Uterus (tissue), 4 donors: ENCODE measurements at places on chromosomes 3 and 15.

DNA sequence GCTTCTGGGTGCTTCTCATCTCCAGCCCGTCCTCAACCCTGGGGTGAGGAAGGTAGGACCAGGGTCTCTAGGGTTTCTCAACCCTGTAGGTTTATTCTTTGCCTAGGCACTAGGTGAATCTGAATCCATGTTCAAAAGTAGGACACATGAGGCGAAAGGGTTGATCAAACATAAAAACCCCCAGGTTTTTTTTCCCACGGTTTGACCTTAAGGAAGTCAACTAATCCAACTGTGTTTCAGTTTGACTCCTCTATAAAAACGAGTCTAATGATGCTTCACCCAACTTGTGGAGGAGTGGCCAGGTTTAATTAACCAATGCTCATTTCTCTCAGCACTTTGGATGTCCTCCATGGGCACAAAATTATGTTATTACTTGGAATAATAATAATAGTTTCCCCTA is 335.9 kb upstream of the ICE2 start:
- H3K27me3 ChIP-seq: no peaks in the 10 kb centered on the region
- H3K27ac ChIP-seq: no peak overlapping the region
- H3K4me3 ChIP-seq: no peak overlapping the region

- H3K36me3 ChIP-seq: no peaks in the 10 kb centered on the region
- DNase-seq: no peak
- no peaks in the 10 kb centered on the region for H3K27me3 ChIP-seq
- H3K4me3 ChIP-seq: no peak overlapping the region
Measured at GRCh38 chr15:36601952-36602351, 22.5 kb downstream of the CDIN1 start.

- H3K4me1 ChIP-seq: no peaks in the 10 kb centered on the region
- H3K36me3 ChIP-seq: no peaks in the 10 kb centered on the region
- DNase-seq: no peak
- H3K4me3 ChIP-seq: no peak overlapping the region
- H3K27me3 ChIP-seq: no peaks in the 10 kb centered on the region
- H3K27ac ChIP-seq: no peak overlapping the region
Measured at GRCh38 chr15:58641660-58642059, 107.8 kb downstream of the ADAM10 start.

DNA sequence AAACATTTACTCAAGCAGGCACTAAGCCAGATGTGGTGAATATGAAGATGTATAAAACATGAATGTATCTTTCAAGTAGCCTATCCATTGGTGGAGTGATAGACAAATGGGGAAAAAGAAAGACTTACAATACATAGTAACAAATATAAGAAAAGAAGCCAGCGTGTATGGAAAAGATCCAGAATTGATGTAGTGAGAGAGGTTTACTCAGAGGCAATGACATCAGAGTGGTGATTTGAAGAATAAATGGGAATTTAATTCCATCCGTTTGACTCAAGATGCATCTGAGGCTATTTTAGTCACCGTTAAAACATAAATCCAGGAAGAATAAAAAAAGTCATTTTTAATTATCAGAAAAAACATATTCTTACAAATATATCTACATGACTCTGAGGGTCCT is 162.6 kb downstream of the IL1RAP start:
- H3K36me3 ChIP-seq: no peaks in the 10 kb centered on the region
- no peaks in the 10 kb centered on the region for H3K27me3 ChIP-seq
- no peak overlapping the region for H3K27ac ChIP-seq
- H3K4me1 ChIP-seq: no peaks in the 10 kb centered on the region
- H3K4me3 ChIP-seq: no peak overlapping the region
- no peak for DNase-seq

DNA sequence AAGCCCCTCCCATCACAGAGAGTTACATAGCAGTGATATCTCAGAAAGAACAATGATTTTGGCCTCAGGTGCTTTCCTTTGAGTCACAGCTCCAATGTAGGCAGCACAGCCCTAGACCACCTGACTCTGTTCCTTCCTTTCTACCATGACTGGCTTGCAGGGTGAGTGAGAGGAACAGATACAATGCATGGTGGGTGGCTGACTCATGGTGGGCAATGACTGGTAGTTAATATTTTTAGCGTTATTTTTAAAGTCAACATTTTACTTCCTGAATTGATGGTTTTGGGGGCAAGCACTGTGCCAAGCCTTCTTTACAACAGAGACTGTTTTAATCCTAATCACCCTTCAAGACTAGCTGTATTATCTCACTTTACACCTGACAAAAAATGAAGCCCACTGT is 32.8 kb upstream of the ST3GAL6 start:
- no peaks in the 10 kb centered on the region for H3K36me3 ChIP-seq
- no peak for DNase-seq
- no peak overlapping the region for H3K4me3 ChIP-seq

GRCh38 chr3:49900491-49901153 is 3.1 kb downstream of the MST1R start:
- H3K27ac ChIP-seq: no peak overlapping the region
- no peaks in the 10 kb centered on the region for H3K27me3 ChIP-seq
- no peak overlapping the region for H3K4me3 ChIP-seq
- H3K36me3 ChIP-seq: no peaks in the 10 kb centered on the region
- H3K4me1 ChIP-seq: no peaks in the 10 kb centered on the region
- no peak for DNase-seq

GRCh38 chr15:65184305-65184867 is 756 bp downstream of the CLPX start:
- H3K27me3 ChIP-seq: no peaks in the 10 kb centered on the region
- peak; percentile 53 for DNase-seq
- H3K27ac ChIP-seq: peak overlapping the region; percentile 95
- H3K4me1 ChIP-seq: no peaks in the 10 kb centered on the region
- H3K4me3 ChIP-seq: peak overlapping the region; percentile 80

DNA sequence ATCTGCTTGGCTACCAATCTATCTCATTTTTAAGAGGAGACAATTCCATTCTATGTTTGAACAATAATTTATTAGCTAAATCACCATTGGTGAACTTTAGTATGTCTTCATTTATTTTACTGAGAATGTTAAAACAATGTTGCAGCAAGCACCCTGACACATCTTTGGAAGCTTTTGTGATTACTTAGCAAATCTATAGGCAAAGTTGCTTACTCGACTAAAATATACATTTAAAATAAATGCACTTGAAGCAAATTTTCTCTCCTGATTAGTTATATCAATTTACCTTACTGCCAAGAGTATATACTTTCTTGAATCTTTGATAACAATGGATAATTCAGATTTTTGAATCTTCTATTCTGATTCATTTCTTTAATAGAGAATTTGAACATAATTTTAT is 29.8 kb upstream of the PLSCR1 start:
- no peak overlapping the region for H3K27ac ChIP-seq
- H3K27me3 ChIP-seq: no peaks in the 10 kb centered on the region
- no peaks in the 10 kb centered on the region for H3K36me3 ChIP-seq
- no peak overlapping the region for H3K4me3 ChIP-seq

GRCh38 chr3:169923189-169923588 is 11.8 kb downstream of the SAMD7 start:
- no peak overlapping the region for H3K27ac ChIP-seq
- no peaks in the 10 kb centered on the region for H3K27me3 ChIP-seq
- no peaks in the 10 kb centered on the region for H3K4me1 ChIP-seq
- H3K36me3 ChIP-seq: no peaks in the 10 kb centered on the region
- peak; percentile 19 for DNase-seq

DNA sequence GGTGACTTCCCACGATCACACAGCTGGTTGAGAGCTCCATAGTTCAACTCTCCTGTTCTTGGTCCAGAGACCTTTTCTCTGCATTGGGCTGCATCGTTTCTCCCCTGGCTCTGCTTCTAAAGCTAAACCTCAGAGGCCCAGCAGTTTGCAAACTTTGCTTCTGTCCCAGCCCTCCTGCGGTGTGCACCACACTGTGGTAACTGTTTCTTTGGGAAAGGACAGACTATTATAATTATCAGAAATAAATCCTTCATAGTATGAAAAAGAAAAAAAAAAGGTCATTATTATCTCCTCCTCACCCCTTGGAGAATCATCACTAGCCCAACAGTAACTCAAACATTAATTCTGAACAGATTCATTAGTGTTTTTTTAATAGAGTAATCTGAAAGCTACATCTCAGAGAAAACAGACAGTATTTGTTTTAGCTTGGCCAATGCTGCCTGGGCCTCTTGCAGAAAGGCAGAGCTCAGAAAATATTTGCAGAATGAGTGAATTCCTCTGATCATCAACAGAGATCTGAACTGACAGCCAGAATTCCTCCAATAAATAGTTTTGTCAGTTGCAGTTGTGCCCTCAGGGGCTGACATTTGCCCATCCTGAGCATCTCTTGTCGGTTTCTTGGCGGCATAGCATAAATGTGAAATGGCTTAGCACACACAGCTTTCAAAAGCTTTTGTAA is 52.9 kb downstream of the BFSP2 start:
- no peak for DNase-seq
- H3K4me1 ChIP-seq: no peaks in the 10 kb centered on the region
- no peak overlapping the region for H3K27ac ChIP-seq
- H3K36me3 ChIP-seq: no peaks in the 10 kb centered on the region
- H3K27me3 ChIP-seq: no peaks in the 10 kb centered on the region
- H3K4me3 ChIP-seq: no peak overlapping the region

- peak overlapping the region; percentile 57 for H3K27ac ChIP-seq
- peaks cover 5% of the 10 kb centered on the region for H3K4me1 ChIP-seq
- no peaks in the 10 kb centered on the region for H3K36me3 ChIP-seq
- H3K27me3 ChIP-seq: no peaks in the 10 kb centered on the region
- no peak overlapping the region for H3K4me3 ChIP-seq
- DNase-seq: no peak
Measured at GRCh38 chr3:132593947-132594323, 3.1 kb upstream of the ACKR4 start.

- H3K4me1 ChIP-seq: no peaks in the 10 kb centered on the region
- no peak for DNase-seq
- no peaks in the 10 kb centered on the region for H3K36me3 ChIP-seq
- no peak overlapping the region for H3K27ac ChIP-seq
- H3K4me3 ChIP-seq: no peak overlapping the region
Measured at GRCh38 chr15:101325263-101326025, 30.4 kb upstream of the SNRPA1 start.

GRCh38 chr3:157261000-157261399 is 101.1 kb upstream of the CCNL1 start:
- no peaks in the 10 kb centered on the region for H3K27me3 ChIP-seq
- no peak overlapping the region for H3K27ac ChIP-seq
- H3K36me3 ChIP-seq: no peaks in the 10 kb centered on the region
- no peak for DNase-seq

GRCh38 chr3:44125246-44125645 is 116.4 kb upstream of the TOPAZ1 start:
- H3K27me3 ChIP-seq: no peaks in the 10 kb centered on the region
- no peak overlapping the region for H3K4me3 ChIP-seq
- H3K27ac ChIP-seq: no peak overlapping the region

DNA sequence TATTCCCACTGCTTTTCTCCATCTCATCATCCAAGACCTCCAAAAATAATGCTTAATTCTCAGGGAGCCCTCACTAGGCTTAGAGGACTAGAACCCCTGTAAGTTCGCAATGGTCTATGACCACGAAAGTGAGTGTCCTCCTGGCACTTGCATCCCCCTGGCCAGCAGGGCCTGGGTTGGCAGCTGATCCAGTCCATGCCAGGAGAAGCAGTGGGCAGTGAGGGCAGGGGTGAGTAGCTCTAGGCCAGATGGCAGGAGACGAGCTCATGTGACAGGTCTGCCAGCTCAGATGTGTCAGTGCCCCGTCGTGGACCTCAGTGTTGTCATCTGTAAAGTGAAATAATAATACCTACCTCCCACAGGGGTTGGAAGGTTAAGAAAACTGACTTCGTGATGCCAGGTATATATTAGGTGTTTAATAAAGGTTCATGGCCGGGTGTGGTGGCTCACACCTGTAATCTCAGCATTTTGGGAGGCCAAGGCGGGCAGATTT is 11.1 kb downstream of the GP5 start:
- no peaks in the 10 kb centered on the region for H3K27me3 ChIP-seq
- H3K36me3 ChIP-seq: no peaks in the 10 kb centered on the region
- no peak for DNase-seq
- no peaks in the 10 kb centered on the region for H3K4me1 ChIP-seq
- no peak overlapping the region for H3K4me3 ChIP-seq

GRCh38 chr15:100778831-100779288 is 100.8 kb upstream of the ALDH1A3 start:
- H3K4me1 ChIP-seq: no peaks in the 10 kb centered on the region
- no peak overlapping the region for H3K4me3 ChIP-seq
- H3K27me3 ChIP-seq: no peaks in the 10 kb centered on the region

DNA sequence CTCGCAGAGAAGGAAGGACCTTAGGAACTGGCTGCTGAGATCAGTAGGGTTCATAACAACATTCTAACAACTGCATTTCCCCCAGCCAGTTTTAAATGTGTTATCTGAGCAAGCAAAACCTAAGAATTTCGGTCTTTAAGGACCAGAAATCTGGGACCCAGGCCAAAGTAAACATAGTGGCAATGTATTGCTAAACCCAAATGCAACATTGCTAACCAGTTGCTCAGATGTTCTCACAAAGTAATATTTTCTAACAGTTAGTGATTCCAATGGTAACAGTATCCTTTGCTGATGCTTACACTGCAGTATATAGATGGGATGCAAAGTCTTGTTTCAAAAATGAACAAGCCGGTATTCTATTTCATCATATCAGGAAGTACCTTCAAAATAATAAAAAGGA is 254.3 kb downstream of the RYR3 start:
- H3K4me3 ChIP-seq: no peak overlapping the region
- H3K36me3 ChIP-seq: no peaks in the 10 kb centered on the region
- no peaks in the 10 kb centered on the region for H3K27me3 ChIP-seq
- no peaks in the 10 kb centered on the region for H3K4me1 ChIP-seq

DNA sequence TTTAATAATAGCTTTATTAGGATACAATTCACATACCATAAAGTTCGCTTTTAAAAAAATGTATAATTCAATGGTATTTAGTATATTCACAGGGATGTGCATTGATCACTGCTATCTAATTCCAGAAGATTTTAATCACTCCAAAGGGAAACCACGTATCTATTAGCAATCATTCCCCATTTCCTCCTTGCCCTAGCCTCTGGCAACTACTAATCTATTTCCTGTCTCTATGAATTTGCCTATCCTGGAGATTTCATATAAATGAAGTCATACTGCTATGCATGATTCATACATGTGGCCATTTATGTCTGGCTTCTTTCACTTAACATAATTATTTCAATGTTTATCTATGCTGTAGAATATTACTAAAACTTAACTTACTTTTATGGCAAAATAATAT is 32.0 kb upstream of the CASR start:
- no peaks in the 10 kb centered on the region for H3K4me1 ChIP-seq
- DNase-seq: no peak
- no peaks in the 10 kb centered on the region for H3K27me3 ChIP-seq
- no peak overlapping the region for H3K27ac ChIP-seq
- H3K36me3 ChIP-seq: no peaks in the 10 kb centered on the region
- no peak overlapping the region for H3K4me3 ChIP-seq

- no peaks in the 10 kb centered on the region for H3K4me1 ChIP-seq
- H3K4me3 ChIP-seq: no peak overlapping the region
- H3K27me3 ChIP-seq: no peaks in the 10 kb centered on the region
- no peak for DNase-seq
- H3K36me3 ChIP-seq: no peaks in the 10 kb centered on the region
Measured at GRCh38 chr3:161558236-161558635, 61.6 kb downstream of the OTOL1 start.

- no peaks in the 10 kb centered on the region for H3K27me3 ChIP-seq
- no peak for DNase-seq
- no peak overlapping the region for H3K4me3 ChIP-seq
- no peak overlapping the region for H3K27ac ChIP-seq
- no peaks in the 10 kb centered on the region for H3K4me1 ChIP-seq
Measured at GRCh38 chr3:136473716-136474326, 223.7 kb downstream of the PCCB start.

- no peak for DNase-seq
- H3K27ac ChIP-seq: peak overlapping the region; percentile 93
- no peaks in the 10 kb centered on the region for H3K36me3 ChIP-seq
- H3K4me1 ChIP-seq: peaks cover 5% of the 10 kb centered on the region
- no peaks in the 10 kb centered on the region for H3K27me3 ChIP-seq
Measured at GRCh38 chr3:126083511-126083912, 412 bp downstream of the SLC41A3 start.
